ENCODE measurements at places on chromosomes 2 and 18.

DNA sequence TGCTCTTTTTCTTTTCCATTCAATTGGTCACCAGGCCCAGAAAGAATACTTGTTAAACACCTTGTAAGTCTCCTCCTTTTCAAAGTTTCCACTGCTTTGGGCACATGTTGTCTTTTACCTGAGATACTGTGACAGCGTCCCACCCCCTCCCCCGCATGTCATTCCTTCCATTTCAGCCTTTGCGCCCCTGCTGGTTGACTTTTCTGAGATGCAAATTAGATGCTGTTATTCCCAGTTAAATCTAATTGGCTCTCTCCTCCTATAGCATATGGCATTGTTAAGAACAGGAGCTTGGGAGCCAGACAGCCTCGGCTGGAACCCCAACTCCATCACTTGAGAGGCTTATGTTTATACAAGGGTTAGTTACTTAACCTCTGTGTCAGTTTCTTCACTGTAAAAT lies 80.3 kb upstream of the GAREM1 start:
- no peak for DNase-seq

- peak; percentile 95 for DNase-seq
These were observed 30.1 kb upstream of the EPC2 start for GRCh38 chr2:148614322-148615049.

DNA sequence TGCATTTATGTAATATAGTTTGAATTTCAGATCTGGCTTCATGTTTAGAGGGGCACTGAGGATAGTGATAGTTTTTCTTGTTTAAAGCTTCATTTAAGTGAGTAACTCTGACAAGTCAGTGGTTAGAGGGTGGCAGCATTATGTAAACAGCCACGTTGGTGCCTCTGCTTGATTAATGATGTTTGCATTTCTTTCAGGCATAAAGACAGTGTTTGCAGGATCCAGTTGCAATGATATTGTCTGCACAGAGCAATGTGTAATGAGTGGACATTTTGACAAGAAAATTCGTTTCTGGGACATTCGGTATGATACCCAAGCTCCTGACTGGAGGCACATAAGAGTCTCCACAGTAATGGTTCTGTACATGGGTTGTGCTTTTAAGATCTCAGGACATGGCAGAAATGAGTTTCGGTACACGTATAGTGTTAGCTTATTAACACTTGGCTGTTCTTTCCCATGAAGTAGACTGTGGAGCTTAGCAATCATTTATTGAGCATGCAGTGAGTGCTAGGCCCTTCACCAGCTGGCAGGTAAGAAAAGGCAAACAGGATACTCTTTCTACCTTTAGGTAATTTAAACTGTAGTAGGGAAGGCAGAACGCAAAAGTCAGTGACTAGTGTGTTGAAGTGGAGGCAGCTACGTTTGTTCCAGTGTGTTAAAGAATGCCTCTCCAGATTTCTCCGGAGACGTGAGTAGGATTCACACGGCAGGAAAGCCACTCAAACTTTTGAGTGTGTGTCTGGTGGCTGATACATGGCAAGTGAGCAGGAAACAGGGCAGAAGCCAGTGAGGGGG lies 17.4 kb upstream of the SAG start:
- DNase-seq: no peak

GRCh38 chr18:48806551-48807261 lies 144.1 kb downstream of the SMAD7 start:
- peak; percentile 16 for DNase-seq

GRCh38 chr2:120277505-120278205 lies 25.0 kb downstream of the RALB start:
- no peak for DNase-seq

- DNase-seq: no peak
These were observed 47.4 kb downstream of the IMPA2 start for GRCh38 chr18:12028674-12029073.

DNA sequence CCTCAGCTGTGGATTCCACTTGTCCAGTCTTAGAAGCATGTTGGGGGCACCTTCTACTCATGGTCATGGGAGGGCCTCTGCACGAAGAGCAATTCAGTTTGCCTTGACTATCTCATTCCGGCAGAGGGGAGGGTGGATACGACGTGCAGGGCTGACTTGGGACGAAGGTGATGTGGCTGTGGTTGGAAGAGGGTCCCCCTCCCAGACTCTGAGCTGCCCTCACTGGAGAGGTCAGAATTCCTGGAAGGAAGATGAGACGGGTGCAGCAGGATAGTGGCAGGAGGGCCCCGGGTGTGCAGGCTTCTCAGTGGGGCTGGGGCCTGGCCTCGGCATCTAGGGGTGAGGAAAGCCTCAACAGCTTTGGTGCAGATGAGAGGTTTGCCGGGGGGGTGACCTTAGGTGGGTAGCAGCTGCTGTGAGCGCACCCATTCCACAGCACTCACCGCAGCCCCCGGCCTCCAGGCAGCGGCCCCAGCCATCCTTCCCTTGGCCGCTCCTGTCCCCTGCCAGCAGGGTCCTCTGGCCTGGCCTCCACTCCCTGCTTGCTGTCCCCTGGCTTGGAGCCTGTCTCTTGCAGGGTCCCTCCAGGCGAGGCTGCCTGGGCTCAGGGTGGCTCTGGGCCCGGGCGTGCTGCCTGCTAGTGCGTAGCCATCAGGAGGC lies 3.2 kb downstream of the RNPEPL1 start:
- no peak for DNase-seq

DNA sequence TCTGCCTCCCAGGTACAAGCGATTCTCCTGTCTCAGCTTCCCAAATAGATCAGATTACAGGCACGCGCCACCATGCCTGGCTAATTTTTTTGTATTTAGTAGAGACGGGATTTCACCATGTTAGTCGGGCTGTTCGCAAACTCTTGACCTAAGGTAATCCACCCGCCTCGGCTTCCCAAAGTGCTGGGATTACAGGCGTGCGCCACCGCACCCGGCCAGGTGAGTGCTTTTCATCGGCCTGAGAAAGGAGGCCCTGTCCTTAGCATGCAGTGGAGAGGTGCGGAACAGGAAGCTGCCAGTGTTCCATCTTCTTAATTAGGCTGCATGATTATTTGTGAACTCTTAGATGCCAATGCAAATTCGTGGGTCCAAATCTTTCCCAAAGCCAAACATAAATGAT lies 125.7 kb upstream of the THSD7B start:
- DNase-seq: no peak

- DNase-seq: no peak
These were observed 42.4 kb downstream of the MRPS5 start for GRCh38 chr2:95079199-95079683.
